ENCODE measurements at places on chromosomes 3 and 15.

DNA sequence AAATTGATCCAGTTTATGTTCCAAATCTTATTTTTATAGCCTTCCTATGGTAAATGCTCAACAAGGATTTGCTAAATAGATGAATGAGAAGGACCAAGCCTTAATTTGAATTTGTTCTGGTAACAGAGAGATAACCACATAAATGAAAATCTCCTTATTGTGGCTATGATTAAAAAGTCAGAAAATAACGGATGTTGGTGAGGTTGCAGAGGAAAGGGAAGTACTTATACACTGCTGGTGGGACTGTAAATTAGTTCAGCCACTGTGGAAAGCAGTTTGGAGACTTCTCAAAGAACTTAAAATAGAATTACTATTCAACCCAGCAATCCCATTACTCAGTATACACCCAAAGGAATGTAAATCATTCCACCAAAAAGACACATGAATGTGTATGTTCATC, 26.2 kb downstream of the AAGAB start:
- no peak for DNase-seq

DNA sequence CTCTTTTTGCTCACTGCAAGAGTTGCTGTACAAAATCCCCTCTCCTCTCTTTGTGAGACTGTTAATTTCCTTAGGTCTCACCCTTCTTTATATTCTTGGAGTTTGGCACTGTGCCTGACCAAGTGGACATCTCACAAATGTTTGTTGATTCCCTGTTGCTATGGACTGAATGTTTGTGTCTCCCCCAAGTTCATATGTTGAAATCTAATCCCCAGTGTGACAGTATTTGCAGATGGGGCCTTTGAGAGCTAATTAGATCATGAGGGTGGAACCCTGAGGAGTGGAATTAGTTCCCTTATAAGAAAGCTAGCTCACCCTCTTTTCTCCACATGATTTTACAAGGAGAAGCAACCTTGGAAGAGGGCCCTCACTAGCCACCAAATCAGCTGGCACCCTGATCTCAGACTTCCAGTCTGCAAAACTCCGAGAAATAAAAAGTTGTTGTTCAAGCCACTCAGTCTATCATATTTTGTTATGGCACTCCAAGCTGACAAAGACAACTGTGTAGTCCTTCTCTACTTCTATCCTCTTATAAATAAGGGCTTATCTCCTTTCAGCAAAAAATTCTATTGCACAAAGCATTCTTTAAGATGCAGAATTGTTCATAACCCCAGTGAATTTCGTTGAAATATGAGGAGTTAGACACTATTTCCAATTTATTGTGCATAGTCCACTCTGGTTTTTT, 65.5 kb upstream of the NPHP3 start:
- peak; percentile 54 for DNase-seq

GRCh38 chr15:90818251-90819210, 49.9 kb upstream of the FURIN start:
- DNase-seq = no peak

DNA sequence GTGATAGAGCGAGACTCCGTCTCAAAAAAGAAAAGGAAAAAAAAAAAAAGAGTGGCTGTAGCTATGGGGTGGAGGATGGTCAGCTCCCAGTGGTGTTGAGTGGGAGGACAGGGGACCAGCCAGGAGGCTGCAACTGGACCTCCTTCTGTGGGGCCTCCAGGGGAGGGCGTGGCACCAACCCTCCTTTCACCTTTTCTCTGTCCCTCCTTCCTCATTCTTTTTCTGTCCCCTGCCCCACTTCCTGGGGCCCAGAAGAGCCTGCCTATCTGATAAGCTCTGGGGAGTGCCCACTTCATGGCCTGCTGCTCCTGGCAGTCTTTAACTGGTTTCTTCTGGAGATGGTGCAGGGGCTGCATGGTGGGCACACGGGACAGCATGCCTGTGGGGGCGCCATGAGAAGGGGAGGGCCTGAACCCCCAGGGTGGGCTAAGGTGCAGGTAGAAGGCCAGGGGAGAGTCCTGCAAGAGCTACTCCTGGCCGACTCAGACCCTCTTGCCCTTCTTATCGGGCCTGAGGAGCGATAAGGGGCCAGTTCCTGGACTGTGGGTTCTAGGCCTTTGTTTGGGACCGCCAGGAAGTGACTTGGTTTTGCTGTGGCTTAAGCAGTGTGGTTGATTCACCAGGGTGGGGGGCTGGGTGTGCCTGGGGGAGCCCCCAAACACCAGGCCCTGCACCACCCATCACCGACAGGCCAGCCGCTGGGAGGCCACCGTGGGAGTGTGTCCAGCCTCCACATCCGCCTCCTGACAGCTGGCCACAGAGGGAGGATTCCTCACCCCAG, 49.4 kb upstream of the FLNB start:
- no peak for DNase-seq

DNA sequence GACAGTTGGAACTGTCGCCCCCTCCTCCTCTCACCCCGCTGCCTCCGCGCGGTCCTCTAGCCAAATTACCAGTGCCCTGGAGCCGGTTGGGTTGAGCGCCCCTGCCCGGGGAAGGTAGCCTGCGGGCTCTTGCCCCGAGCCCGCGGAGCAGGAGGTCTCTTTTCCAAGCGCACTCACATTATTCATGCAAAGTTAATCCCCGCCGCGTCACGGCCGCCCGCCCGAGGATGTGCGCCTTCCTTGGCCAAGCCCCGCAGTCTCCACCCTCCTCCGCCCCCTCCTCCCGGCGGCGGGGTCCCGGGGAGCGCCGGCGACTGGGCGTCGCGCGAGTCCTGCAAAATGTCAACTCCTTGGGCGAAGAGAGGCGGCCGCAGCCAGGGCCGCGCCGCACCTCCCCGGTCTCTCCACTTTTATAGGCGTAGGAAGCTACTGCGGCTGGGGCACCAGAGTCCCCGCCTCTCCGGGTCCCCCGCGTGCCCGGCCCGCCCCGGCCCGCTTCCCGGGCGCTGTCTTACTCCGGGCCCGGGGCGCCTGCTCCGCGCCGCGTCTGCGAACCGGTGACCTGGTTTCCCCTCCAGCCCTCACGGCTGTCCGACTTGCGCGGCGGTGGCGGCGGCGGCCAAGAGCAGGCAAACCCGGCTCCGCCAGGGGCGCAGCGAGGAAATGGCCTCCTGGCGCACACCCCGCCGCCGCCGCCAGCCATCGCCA, at the start of gene THRB:
Gene THRB (minus strand): TSS at position 233 of the 708 bp plus-strand sequence.
- DNase-seq = no peak

GRCh38 chr3:130688015-130688688, 58.5 kb downstream of the PIK3R4 start:
- no peak for DNase-seq

DNA sequence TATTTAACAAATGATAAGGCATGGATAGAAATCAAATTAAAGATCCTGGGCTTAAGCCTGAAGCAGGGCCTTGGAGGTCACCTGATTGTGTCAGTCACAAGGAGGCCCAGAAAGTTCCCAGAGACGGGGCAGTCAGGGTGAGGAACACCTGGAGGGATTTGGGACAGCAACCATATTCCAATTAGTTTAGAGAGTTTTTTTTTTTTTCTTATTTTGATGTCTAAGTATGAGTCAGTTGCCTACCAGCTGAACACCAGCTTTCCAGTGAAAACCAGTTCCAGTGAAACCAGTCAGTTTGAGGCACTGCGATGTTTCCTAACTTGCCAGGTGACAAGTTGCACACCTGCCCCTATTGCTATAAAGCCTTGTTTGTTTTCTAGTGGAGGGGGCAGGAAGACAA, 350.7 kb upstream of the AZI2 start:
- DNase-seq = peak; percentile 58

- no peak for DNase-seq
Measured at GRCh38 chr3:126873416-126873815, 109.5 kb upstream of the PLXNA1 start.

DNA sequence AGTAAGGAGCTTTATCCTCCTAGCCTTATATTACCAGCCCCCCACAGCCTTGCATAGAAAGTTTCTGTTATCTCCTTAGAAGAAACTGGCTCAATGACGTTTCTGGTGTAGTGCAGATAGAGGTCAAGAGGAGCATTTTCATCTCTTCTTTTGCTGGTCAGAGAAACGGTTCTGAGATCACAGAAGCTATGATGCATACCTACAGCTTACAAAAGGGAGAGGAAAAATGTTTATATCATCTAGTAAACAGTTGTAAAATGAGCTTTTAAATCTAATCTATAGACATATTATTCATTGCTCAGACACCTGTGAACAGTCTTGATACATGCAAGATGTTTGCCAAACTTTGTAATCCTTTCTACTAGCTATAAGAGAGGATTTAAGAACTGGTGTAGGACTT, 68.0 kb downstream of the GMPS start:
- no peak for DNase-seq

DNA sequence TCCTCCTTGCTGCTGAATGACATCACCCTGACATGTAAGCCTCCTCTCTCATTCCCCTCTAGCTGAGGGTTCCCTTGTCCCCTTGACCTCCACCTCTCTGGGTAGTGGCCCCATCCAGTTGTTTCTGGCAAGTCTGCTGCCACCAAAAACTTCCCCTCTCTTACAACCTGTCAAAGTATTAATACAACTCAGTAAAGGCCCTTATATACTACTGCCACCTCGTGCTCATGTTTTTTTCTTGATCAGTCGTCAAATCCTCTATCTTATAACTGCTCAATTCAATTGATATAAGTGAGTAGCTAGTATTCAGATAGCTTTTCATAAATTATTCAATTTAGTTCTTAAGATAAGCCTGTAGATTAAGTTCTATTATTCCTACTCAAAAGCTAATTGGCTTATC, 249.6 kb downstream of the MBNL1 start:
- DNase-seq = no peak

DNA sequence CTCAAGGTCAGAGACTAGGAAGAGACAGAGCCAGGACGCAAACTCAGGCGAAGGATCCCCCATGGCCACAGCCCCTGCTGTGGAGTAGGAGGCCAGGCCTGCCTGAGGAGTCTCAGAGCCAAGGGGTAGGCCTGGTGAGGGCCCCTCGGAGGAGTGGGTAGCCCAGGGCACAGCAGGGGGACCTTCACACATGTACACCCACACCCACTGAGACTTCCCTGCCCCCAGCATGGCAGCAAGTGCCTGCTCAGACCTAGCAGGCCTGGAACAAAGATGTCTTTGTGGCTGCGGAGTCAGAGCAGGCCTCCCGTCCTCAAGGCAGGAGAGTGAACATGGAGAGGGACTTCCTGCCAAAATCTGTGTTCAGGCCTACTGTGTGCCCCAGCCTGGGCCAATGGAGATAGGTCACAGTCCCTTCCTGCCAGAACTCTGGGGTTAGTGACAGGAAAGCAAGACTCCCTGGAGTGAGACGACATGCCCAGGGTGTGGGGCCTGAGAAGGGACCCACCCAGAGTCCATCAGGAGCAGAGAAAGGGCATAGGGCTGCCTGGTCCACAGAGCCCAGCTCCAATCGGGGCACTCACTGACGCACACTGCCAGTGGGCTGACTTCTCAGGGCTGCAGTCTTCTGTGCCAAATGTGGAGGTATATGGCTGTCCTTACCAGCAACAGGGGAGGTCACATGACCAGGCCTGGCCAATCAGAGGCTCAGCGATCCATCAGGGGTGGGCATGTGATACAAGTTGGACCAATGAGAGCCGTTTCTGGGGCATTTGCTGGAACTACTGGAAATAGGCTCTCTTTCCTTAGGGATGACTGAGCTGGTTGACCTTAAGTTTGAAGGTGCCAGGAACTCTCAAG, 2.3 kb downstream of the GRIP2 start:
- no peak for DNase-seq

DNA sequence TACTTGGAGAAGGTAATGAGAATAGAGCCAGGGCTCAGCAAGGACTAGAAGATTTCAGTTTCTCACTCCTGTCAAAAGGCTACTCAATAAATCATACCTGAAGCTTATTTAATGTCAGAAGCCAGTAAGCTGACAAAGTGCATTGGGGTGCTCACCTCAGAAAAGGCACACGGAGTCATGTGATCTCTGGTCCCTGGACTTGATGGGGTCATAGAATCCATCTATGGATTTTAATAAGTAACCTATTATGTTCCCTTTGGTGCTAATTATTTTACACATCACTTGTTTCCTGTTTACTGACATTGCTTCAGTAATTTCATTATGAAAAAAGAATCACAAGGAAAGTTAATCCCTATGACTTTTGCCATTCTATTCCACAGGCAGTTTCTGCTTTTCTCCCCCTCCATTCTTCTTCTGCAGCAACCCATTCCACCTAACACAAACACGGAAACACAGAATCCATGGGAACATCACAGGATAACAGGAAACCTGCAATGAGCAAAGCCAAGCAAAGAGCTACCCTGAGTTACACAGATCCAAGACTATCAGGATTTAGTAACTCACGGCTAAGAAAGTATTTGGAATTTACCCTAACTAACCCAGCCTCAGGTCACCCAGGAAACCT, 159.6 kb downstream of the MEIS2 start:
- no peak for DNase-seq

DNA sequence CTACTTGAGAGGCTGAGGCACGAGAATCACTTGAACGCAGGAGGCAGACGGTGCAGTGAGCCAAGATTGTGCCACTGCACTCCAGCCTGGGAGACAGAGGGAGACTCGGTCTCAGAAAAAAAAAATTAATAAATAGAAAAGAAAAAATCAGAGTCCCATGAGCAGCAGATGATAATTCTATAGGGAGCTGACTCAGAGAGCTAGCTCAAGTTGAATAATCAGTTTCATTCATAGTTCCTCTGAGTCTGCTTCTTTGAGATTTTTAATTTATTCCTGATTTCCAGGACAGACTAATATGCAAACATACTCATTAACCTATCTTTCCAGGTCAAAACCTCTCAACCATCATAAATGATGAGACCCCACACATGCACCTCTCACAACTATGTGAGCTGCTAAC, 55.0 kb upstream of the PTX3 start:
- no peak for DNase-seq

GRCh38 chr3:136602818-136603217, 149.4 kb downstream of the STAG1 start:
- no peak for DNase-seq

- no peak for DNase-seq
Measured at GRCh38 chr3:56855856-56856512, 54.2 kb upstream of the ARHGEF3 start.

DNA sequence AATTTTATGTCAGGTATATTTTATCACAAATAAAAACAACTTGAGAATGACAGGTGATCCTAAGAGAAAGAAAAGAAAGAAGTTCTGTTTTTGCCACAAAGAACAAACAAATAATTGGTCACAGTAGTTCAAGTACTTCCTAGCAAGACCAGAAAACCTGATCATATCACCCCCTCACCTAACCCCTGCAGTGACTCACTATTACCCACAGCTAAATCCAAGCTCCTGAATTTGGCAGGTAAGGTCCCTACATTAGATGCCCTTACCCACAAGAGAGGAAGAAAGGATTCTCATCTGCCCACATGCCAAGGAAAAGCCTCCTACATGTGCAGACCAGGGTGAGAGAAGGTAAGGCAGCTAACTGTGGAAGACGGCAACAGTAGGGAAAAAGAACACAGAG, 4.4 kb downstream of the SSUH2 start:
- DNase-seq = no peak
